ENCODE measurements at places on chromosomes 2 and 18. TPM values are rescaled to one million over a fixed set of nuclear protein-coding genes. Genes with fewer than 3 reads are reported as not detected.
A peak's percentile ranks its signal among the peaks of the same experiment; 100 is the strongest.

RBM44 gene
- total RNA-seq = under 0.01 TPM

- peak overlapping the region; percentile 94 for H3K27ac ChIP-seq
- H3K4me3 ChIP-seq = no peak overlapping the region
- no peaks in the 10 kb centered on the region for H3K36me3 ChIP-seq
- peaks cover 3% of the 10 kb centered on the region for H3K27me3 ChIP-seq
Measured at GRCh38 chr2:126659562-126660467, 3.9 kb downstream of the GYPC start.

MYO5B gene
- total RNA-seq = 7.5 TPM

DNA sequence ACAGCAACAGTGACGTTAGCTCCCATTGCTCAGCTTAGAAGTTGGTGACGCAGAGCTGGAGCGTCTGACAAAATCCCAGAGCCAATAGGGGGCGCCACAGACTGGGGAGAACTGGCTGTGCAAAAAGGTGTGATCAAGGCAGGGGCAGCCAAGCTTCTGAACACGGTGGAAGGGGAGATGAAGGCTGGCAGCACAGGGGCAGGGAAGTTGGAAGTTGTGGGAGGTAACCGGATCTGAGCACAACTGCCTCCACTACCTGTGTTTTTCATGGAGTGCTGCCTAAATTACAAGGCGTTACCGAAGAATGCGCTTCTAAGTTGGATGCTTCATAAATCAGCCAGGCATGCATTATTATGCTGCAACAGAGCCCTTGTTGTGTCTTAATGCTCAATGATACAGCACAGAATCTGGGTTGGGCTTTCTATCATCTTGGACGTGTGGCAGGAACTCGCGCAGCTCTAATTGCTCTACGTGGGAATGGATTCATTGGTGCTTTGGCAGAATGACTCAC lies 370.0 kb downstream of the SLC4A3 start:
- no peak overlapping the region for H3K27ac ChIP-seq
- H3K27me3 ChIP-seq = no peaks in the 10 kb centered on the region
- H3K4me3 ChIP-seq = no peak overlapping the region
- no peaks in the 10 kb centered on the region for H3K4me1 ChIP-seq
- H3K36me3 ChIP-seq = no peaks in the 10 kb centered on the region

DNA sequence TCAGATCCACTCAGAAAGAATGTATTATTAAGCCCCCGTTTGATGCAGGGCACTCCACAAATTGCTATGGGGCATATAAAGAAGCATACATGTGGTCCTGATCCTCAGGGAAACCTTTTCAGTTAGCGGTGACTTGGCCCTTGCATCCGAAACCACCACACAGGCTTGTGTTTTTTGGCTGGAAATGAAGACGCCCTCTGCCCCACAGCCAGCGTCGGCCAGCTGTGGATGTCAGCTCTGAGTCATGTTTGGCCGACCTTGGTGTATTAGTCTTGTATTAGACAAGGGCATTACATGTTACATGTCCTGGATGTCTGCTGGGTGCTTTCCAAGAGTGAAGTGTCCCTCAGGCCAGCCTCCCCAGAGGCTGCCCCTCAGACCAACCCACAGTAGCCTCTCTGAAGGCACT lies 107.6 kb upstream of the MAP3K20 start:
- DNase-seq = peak; percentile 37
- no peak overlapping the region for H3K4me3 ChIP-seq

RAPGEF4 gene
- 8.1 TPM for total RNA-seq

GRCh38 chr2:37770797-37771196 lies 99.4 kb upstream of the CDC42EP3 start:
- no peaks in the 10 kb centered on the region for H3K27me3 ChIP-seq
- H3K27ac ChIP-seq = no peak overlapping the region
- peaks cover 77% of the 10 kb centered on the region for H3K4me1 ChIP-seq
- no peak overlapping the region for H3K4me3 ChIP-seq

DNA sequence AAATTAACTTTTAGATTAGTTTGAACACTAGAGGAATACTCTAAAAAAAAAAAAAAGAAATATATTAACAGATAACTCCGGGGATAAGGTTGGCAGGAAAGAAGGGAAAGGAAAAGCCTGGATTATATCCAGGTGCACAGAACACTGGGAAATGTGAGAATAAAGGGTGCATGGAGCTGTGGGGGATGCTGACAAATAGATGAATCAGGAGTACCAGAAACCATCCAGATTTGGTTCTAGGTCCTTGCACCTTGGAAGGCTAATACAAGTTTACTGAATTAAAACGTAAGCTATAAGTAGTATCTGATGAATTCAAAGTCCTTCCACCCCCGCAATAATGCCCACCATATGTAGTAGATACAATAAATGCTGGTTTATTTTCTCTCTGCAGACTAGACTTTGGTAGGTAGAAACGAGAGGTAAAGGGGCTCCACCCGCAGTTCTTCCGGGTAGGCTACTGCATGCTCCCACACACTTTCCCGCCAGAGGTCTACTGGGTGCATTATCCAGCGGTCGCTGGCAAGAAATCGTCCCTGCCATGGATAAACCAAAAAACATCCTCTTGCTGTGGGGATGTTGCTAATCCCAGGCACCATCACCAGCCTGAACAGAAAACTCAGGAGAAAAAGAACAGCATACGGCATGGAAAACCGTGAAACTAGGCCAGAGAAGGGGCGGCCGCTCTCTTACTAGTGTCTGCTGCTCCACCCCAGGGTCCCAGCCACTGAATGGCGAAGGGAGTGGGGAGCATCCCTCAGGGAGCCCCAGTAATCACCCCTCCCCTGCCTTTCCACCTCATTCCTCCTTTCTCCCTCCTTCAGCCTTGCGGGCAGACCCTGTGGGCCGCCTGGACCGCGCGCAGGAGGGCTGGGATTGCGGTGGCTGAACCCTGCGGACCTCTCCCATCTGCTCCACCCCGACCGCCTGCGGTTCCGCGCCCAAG lies 1.5 kb downstream of the CNRIP1 start:
- peak overlapping the region; percentile 86 for H3K27ac ChIP-seq
- DNase-seq = no peak
- H3K4me3 ChIP-seq = peak overlapping the region; percentile 95
- H3K4me1 ChIP-seq = peaks cover 25% of the 10 kb centered on the region

ST6GAL2 gene
- total RNA-seq = not detected

NRP2 gene
- 178 TPM for total RNA-seq

KCNS3 gene
- total RNA-seq = 12.2 TPM

GRCh38 chr2:98771721-98772524 lies 41.0 kb upstream of the MGAT4A start:
- H3K4me3 ChIP-seq = no peak overlapping the region
- no peaks in the 10 kb centered on the region for H3K27me3 ChIP-seq
- DNase-seq = no peak
- H3K4me1 ChIP-seq = no peaks in the 10 kb centered on the region
- peak overlapping the region; percentile 28 for H3K27ac ChIP-seq

DNA sequence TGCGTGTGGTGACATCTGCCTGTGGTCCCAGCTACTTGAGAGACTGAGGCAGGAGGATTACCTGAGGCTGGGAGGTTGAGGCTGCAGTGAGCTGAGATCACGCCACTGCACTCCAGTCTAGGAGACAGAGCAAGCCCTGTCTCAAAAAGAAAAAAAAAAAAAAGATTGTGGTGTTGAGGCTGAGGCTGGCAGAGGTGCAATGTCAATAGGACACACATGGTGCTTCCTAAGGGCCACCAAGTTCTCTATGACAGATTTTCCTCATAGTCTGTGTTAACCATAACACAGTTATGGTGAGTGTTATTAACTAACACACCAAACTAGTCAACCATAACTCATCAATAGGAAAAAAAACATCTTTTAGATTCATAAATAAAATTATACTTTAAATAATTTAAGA lies 494.4 kb downstream of the TMX3 start:
- H3K4me1 ChIP-seq = no peaks in the 10 kb centered on the region
- no peaks in the 10 kb centered on the region for H3K27me3 ChIP-seq
- H3K36me3 ChIP-seq = no peaks in the 10 kb centered on the region
- H3K27ac ChIP-seq = no peak overlapping the region
- DNase-seq = no peak
- no peak overlapping the region for H3K4me3 ChIP-seq

DNA sequence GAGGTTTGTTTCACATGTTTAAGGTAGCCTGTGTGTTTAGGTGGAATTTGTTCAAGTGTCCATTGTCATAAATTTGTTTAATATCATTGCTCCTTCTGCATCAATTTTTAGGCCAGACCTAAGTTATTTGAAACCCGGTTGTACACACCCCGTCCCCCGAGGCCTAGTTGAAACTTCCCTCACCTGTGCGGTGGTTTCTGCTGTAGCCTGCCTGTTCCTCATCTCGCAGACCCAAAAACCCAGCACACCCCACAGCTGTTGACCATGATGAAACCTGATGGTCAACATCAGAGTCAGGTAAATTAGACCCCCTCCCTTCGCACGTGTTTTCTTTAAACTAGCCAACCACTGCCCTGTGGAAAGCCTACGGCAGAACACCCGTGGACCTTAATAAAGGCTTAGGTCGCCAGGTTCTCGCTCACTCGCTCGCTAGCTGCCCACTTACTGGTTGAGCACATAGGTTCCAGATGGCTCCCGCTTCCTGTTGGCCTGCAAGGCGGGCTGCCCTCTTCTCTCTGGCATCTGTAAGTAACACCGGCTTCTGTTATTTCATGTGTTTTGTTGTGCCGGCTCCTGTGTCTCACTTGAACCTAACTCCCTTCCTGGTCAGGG lies 64.4 kb downstream of the EML6 start:
- H3K4me1 ChIP-seq = no peaks in the 10 kb centered on the region
- no peaks in the 10 kb centered on the region for H3K36me3 ChIP-seq
- DNase-seq = no peak
- H3K4me3 ChIP-seq = no peak overlapping the region

DNA sequence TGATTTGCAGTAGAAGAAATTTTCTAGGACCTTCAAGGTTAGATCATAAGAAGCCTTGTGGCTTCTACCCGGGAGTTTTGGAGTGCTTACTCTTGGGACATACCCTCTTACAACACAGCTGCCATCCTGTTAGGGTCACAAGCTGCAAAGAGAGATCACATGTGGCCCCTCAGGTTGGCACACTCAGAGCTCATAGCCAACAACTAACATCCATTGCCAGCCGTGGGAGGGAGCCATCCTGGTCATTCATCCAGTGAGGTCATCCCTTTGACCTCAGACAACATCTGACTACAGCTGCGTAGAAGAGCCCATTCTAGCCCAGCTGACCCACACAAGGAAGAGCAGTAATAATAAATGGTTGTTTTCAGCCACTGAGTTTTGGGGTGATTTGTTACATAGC lies 76.9 kb upstream of the NABP1 start:
- H3K36me3 ChIP-seq = no peaks in the 10 kb centered on the region
- no peak for DNase-seq
- no peaks in the 10 kb centered on the region for H3K4me1 ChIP-seq
- no peaks in the 10 kb centered on the region for H3K27me3 ChIP-seq
- no peak overlapping the region for H3K27ac ChIP-seq
- no peak overlapping the region for H3K4me3 ChIP-seq

DNA sequence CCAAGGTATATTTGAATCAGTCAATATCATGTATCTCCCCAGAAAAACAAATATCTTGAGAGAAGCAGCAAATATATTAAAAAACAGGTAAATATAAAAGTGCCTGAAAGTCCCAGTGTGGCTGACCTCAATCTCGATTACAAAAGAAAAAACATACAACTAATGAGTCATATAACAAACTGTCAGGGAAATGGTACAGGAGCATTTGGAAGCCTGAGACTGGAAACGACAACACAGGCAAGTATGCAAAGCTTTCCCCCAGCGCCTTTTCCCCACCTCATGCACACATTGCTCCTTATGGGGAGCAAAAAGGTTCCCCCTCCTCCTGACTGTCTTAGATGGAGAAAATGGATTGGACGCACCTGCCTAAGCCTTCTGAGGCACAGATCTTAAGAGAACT lies 230.7 kb downstream of the TMX3 start:
- no peak overlapping the region for H3K27ac ChIP-seq
- H3K4me1 ChIP-seq = no peaks in the 10 kb centered on the region
- no peaks in the 10 kb centered on the region for H3K36me3 ChIP-seq
- no peak for DNase-seq
- no peak overlapping the region for H3K4me3 ChIP-seq

DNA sequence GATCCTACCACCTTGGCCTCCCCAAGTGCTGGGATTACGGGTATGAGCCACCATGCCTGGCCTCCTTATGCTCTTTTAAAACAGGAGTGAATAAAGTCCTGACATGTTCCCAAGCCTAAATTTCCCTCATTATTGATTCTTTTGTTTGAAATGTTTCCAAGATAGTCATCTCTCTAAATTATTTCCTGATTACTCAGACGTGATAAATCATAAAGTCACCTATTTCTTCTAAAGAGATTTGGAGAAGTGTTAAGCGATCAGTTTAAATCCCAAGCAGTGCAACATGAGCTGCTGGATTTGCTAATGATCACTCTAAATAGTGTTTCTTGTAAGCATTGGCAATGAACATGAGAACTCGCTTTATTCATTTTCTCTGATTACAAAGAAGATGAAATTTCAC lies 51.8 kb downstream of the PMAIP1 start:
- H3K4me3 ChIP-seq = no peak overlapping the region
- no peaks in the 10 kb centered on the region for H3K27me3 ChIP-seq
- no peaks in the 10 kb centered on the region for H3K4me1 ChIP-seq
- H3K36me3 ChIP-seq = no peaks in the 10 kb centered on the region

DNA sequence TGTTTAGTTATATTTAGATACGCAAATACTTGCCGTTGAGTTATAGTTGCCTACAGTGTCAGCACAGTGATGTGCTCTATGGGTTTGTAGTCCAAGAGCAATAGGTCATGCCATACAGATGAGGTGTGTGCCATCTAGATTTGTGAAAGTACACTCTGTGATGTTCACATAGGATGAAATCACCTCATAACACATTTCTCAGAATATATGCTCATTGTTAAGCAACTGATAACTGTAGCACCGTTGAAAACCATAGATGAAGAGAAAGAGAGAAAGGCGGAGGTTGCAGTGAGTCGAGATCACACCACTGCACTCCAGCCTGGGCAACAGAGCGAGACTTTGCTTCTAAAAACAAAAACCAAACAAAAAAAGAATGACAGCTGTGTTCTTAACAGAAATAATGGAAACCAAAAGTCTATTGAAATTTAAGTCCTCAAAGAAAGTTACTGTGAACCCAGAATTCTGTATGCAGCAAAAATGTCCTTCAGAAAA lies 9.5 kb downstream of the DGKD start:
- no peak overlapping the region for H3K4me3 ChIP-seq
- no peak for DNase-seq
- H3K4me1 ChIP-seq = no peaks in the 10 kb centered on the region
- H3K36me3 ChIP-seq = no peaks in the 10 kb centered on the region
- no peak overlapping the region for H3K27ac ChIP-seq

CTLA4 gene
- not detected for total RNA-seq

All from tibial nerve (tissue), 4 donors.